ENCODE measurements at places on chromosomes 6 and 20.
A peak's percentile ranks its signal among the peaks of the same experiment; 100 is the strongest.

GRCh38 chr6:10854922-10855632 lies 16.7 kb upstream of the MAK start:
- no peak for DNase-seq

GRCh38 chr6:19691465-19692167 lies 145.6 kb upstream of the ID4 start:
- DNase-seq = no peak

DNA sequence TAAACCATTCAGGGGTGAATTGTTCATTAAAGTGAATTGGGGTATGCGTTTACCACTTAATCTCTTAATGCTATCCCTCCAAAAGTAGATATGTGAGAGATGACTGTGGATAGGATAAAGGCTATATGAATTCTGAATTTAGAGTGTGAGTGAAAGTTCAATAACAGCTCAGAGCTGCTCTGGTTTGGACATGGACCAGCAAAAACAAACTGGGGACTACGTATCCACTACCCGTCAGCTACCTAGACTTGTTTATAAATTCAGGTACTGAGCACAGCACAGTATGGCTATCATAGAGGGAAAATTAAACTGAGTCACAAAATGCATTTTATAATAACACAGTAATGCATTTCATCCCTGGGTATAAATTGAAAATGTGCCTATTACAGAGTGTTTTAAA lies 44.4 kb downstream of the HDDC2 start:
- DNase-seq = no peak

DNA sequence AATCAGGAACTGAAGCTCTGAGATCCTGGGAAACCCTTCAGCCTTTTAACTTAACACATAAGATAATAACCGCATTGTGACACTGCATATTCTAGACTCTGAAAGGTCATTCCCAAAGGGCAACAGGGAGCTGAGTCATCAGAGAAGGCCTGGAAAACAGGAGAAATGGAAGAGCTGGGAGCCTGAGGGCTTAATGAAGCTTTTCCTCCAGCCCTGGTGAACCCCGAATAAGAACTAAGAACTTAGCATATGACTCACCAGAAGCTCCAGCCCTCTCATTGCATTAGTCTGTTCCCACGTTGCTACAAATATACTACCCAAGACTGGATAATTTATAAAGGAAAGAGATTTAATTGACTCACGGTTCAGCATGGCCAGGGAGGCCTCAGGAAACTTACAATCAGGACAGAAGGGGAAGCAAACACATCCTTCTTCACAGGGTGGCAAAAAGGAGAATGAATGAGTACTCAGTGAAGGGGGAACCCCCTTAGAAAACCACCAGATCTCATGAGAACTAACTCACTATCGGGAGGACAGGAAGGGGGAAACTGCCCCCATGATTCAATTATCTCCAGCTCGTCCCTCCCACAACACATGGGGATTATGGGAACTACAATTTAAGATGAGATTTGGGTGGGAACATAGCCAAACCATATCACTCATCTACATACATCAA lies 648.5 kb downstream of the TFAP2A start:
- DNase-seq = peak; percentile 27

GRCh38 chr6:167706313-167707109 lies 120.2 kb upstream of the AFDN start:
- peak; percentile 29 for DNase-seq

GRCh38 chr6:11497881-11498280 lies 39.7 kb upstream of the TMEM170B start:
- no peak for DNase-seq

- DNase-seq = no peak
Observed at GRCh38 chr6:74609871-74610270, 596.0 kb downstream of the COL12A1 start.

DNA sequence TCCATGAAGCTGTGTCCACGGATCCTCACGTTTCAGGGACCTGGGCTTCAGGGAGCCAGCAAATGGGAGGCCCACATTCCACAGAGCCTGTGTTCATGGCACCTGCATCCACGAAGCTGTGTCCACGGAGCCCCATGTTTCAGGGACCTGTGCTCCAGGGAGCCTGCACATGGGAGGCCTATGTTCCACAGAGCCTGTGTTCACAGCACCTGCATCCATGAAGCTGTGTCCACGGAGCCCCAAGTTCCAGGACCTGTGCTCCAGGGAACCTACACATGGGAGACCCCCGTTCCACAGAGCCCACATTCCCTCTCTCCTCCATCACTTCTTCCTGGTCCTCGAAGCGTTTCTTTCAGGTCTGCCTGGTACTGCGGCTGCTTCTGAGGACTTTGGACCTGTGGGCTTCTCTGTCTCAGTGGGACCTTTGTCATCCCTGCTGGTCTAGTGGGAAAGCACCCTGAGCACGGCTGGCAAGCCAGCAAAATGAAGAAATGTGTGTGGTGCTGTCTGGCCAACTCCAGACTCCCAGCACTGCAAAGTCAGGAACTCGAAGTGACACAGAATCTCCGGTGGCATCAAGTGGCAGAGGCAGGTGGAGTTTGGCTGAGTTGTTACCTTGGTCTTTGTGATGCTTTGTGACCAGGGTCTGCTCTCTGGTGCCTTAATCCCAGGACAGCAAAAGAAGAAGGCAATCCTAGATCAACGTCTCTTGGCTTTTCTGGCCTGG lies 245.9 kb downstream of the DLL1 start:
- DNase-seq = no peak

DNA sequence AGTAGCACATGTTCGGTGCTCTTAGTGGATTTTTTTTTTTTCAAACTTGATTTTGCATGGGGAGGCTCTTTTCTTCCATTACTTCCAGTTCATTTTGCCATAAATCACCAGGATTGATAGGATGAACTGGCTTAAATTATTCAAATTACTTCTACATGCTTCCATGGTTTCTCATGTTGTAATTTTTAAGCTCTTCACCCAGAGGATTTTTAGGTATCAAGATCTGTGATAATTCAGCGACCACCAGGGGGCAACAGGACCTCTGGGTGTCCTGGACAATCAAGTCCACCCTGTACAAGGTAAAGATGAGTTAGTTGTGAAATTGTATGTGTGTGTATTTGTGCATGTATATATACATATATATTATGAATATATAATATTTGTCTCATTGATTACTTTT lies 4.2 kb upstream of the EPHA7 start:
- DNase-seq = no peak

DNA sequence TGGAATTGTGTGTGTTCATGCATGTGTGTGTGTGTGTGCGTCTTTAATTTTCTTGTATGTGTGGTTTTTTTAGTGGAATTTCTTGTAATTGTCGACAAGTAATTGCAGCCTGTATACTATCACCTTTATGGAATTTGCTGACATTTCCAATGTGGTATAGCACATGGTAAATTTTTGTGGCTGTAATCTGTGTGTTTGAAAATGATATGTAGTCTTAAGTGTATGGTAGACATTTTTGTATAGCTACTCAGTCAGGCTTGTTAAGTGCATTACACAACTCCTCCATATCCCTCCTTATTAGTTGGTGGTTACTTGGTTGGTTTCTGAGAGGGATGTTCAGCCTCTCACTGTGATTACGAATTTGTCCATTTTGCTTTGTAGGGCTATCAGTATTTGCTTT lies 384.5 kb upstream of the HSF2 start:
- DNase-seq = no peak

- peak; percentile 92 for DNase-seq
Observed at GRCh38 chr20:45290677-45291355, 15.8 kb upstream of the RBPJL start.

DNA sequence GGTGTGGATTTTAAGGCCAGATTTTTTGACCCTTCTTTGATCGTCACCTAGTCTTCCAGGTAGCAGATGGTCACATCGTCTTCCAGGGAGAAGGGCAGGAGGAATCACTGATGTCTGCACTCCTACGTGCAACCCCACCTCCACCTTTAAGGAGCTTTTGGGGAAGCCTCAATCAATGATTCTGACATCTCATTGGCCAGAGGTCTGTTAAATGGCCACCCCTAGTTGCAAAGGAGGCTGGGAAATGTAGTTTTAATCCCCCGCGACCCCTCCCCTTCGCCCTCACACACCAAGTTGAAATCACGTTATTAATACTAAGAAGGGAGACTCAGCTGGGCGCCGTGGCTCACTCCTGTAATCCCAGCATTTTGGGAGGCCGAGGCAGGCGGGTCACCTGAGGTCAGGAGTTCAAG lies 151.4 kb downstream of the BCAS1 start:
- no peak for DNase-seq

DNA sequence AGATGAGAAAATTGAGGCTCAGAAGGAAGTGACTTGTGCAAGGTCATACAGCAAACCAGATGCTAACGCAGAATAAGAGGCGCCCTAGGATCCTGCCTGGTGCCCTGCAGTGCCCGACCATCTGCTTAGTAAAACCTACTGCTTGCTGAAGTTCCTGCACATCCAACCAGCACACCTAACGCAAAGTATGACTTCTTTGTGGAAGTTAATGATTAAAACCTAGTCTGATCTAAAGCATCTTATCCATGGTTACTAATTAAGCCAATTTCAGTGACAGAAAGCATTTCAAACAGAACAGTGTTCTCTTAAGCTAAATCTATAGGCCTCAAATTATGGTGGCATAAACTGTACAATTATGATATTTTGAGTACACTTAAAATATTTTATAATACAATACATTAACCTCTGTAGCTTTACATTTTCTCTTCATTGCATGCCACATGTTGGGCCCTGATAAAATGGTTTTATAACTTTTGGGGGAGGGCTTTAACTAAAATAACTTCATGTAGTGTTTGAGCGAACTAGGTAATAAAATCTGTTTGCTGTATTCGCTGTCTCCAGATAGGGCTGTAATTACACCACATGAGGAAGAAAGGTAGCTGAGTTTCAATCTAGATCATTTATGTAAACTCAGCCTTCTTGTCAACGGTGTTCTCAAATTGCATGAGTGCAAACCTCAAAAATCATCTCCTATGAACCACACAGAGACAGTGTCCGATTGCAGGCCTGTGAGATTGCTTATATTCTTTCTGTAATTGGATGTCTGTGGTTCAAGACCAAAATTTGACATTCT lies 37.5 kb upstream of the BEND3 start:
- no peak for DNase-seq

GRCh38 chr6:44006872-44007303 lies 120.4 kb downstream of the MRPL14 start:
- DNase-seq = no peak

GRCh38 chr6:11042025-11042749 lies 1.9 kb downstream of the ELOVL2 start:
- no peak for DNase-seq

DNA sequence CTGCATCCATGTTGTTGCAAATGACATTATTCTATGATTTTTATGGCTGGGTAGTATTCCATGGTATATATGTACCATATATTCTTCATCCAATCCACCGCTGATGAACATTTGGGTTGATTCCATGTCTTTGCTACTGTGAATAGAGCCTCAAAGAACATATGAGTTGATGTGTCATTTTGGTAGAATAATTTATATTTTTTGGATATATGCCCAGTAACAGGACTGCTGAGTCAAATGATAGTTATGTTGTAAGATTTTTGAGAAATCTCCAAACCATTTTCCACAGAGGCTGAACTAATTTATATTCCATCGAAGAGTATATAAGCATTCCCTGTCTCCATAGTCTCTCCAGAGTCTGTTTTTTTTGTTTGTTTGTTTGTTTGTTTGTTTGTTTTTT lies 1373.5 kb downstream of the GRIK2 start:
- no peak for DNase-seq

DNA sequence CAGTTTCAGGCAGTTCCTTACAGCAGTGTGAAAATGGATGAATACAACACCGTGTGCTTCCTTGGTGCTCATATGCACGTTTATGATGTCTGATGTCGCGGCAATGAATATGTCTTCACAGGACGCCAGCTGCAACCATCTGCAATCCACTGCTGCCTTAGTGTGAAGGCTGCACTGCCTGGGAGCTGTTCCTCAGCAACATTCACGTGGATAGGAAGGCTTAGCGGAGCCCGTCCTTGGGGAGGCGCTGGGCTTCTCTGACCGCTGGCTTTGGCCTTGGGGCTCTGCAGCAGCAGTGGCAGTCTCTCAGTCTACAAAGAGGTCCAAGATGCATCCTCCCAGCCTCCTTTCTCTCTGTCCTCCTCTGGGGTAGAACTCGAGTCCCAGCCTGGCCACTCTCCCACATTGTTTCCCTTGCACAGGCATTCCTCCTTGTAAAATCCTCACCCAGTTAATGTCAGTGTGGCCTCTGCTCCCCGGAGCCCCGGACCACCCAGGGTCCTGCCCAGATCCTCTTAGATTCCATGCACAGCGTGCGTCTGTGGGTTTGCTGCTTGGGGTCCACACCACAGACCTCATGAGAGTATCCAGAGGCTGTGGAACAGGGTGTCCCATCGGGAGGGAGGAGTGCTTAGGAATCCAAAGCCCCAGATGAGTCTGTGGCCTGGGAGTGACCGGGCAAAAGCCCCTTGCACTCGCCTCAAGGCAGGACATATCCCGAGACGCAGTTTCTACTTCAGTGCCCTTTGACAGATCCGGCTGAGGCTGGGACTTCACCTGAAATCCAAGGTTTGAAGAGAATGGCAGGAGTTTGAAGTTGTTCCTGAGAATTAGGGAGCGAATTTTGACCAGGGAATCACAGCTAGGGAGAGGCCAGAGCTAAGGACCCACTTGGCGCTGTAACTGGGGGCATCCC lies 181.3 kb downstream of the THBS2 start:
- no peak for DNase-seq

DNA sequence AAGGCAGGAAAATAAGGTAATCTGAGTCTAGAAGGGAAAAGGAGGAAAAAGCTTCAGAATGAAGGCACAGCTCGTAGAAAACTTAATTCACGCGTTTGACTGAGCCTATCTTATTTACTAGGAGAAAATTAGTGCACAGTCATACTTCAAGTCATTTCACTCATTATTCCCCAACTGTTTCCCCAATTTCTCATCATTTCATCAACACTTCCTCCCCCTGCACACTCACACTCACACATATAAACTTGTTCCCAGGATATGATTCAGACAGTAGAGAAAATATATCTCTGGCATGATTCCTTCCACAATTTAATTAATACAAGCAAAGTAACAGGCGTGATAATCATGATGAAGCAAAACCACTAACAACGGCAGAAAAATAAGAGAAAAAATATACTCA lies 94.5 kb upstream of the F13A1 start:
- no peak for DNase-seq

- no peak for DNase-seq
Observed at GRCh38 chr6:79465381-79465780, 71.8 kb downstream of the LCA5 start.

GRCh38 chr6:167576050-167576741 lies 250.5 kb upstream of the AFDN start:
- no peak for DNase-seq

DNA sequence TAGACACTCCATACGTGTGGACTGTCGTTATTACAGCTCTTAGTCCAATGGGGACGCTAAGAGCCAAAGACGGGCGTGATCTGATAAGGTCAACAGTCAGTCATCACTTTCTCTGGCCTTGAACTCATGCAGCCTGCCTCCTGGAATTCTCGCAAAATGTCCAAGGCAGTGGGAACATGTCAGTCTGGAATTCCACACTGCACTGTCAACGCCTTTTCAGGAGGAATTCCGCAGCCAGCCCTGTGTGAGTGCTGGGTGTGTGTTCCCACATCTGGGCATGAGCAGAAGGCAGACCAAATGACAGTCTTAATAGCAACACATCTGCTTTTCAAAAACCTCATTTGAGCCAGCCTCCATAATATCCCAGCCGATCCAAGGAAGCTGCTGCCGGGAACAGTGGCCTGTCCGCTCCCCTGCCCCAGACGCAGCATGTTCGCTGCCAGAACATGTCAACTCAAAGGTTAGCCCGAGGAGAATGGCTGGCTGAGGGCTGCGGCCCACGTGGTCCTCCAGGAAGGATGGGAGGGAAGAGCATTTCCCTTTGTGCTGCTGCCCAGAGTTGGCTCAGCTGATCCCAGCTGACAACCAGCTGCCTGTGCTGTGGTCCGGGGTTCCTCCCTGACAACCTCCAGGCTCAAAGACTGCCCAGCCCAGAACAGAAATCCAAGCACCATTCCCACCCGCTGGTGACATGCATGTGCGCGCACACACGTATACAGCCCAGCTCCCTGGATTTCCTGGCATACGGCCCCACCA lies 103.1 kb downstream of the SULF2 start:
- no peak for DNase-seq
